ENCODE measurements at places on chromosomes 7 and 10. TPM values are rescaled to one million over a fixed set of nuclear protein-coding genes. Genes with fewer than 3 reads are reported as not detected.

The CELF2 gene
- total RNA-seq, result 54.3 TPM

The VSTM2A gene
- 0.98 TPM for total RNA-seq

The OR2A1 gene
- total RNA-seq, result 0.25 TPM

The ABCA13 gene
- under 0.01 TPM for total RNA-seq

The AOAH gene
- total RNA-seq, result 7.4 TPM

The UBE3C gene
- 69.5 TPM for total RNA-seq

The SPDYE18 gene
- 1.2 TPM for total RNA-seq

The METTL27 gene
- total RNA-seq, result not detected

The GPC2 gene
- 7.4 TPM for total RNA-seq

The SHH gene
- total RNA-seq, result 0.25 TPM

The RADIL gene
- total RNA-seq, result 16.5 TPM

All from vagina (tissue), 2 donors.